ENCODE measurements at places on chromosomes 7 and 10. TPM values are rescaled to one million over a fixed set of nuclear protein-coding genes. Genes with fewer than 3 reads are reported as not detected.

Gene AP1S1
- 10.7 TPM for total RNA-seq

Gene TLX1
- 1.0 TPM for total RNA-seq

Gene FBXL13
- 0.34 TPM for total RNA-seq

Gene HOGA1
- total RNA-seq: 12.6 TPM

Gene MYL7
- total RNA-seq: 15,323 TPM

Gene PDK4
- total RNA-seq: 121 TPM

Gene C10orf95
- total RNA-seq: not detected

Gene AHR
- 17.4 TPM for total RNA-seq

Gene VPS37D
- 2.1 TPM for total RNA-seq

Gene STEAP4
- 56.1 TPM for total RNA-seq

Gene ARMC10
- 21.4 TPM for total RNA-seq

Gene CPA1
- total RNA-seq: not detected

Gene DDX50
- 23.6 TPM for total RNA-seq

Gene LRRD1
- 0.57 TPM for total RNA-seq

Gene DCLRE1C
- total RNA-seq: 4.1 TPM

Gene SNX10
- total RNA-seq: 2.8 TPM

Gene COL26A1
- total RNA-seq: not detected

Gene SPDYE6
- total RNA-seq: not detected

Gene ABCA13
- total RNA-seq: not detected

Gene HIPK2
- 96.1 TPM for total RNA-seq

Gene VAX1
- not detected for total RNA-seq
